ENCODE measurements at places on chromosomes 5 and 9. TPM values are rescaled to one million over a fixed set of nuclear protein-coding genes. Genes with fewer than 3 reads are reported as not detected.

Gene ORM2
- total RNA-seq: not detected

Gene ITGA1
- total RNA-seq: 0.69 TPM

DNA sequence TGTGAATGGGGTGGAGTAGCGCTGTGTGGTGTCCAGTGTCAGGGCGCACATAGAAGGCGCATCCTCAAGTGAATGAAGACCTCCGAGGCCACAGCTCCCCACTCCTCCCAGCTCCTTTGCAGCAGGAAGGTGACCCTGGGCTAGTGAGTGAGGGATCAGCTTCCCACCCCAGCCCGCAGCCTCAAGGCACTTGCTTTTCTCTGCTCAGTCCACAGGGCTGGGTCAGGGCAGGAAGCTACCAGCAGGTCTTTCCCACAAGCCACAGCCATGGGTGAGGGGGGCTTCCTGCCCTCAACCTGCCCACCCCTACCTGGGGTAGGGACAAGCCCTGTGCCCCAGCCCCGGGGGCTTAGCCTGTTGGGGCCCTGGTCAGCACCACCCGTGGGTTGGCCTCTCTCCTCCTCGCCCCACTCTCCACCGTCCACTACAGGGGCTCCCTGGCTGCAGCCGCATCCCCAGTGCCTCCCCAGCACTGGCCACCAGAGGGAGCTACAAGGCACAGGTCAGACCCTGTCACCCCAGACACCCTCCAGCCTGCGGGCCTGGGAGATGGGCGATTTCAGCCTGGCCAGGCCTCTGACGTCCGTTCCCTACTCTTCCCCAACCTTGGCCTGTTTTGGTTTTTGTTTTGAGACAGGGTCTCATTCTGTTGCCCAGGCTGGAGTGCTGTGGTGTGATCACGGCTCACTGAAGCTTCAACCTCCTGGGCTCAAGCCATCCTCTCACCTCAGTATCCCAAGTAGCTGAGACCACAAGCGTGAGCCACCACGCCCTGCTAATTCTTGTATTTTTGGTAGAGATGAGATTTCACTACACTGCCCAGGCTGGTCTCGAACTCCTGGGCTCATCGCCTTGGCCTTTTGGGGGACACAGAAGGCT lies 1.3 kb upstream of the ABCA2 start:
- peak; percentile 74 for DNase-seq

GRCh38 chr9:79895232-79895631 lies 323.5 kb downstream of the TLE4 start:
- DNase-seq: no peak

Data from MG63 (cell line).